ENCODE measurements at places on chromosomes 12 and 14.

DNA sequence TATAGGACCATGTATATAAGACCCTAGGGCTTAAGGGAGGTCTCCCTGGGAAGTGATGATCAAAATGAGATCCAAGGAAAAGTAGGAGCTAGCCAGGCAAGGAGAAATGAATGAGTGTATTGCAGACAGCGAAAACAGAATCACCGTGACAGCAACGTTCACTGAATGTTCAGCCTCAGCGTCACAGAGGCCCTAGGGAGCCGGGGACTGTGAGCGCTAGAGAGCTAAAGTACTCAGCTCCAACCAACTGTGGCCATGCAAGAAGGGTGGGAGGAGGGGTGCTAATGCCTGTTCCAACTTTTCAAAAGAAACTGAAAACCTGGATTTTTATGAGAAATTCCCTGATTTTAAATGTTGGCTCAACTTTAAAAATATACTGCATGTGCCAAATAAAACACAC is 105.5 kb upstream of the CCND2 start:
- DNase-seq = no peak

DNA sequence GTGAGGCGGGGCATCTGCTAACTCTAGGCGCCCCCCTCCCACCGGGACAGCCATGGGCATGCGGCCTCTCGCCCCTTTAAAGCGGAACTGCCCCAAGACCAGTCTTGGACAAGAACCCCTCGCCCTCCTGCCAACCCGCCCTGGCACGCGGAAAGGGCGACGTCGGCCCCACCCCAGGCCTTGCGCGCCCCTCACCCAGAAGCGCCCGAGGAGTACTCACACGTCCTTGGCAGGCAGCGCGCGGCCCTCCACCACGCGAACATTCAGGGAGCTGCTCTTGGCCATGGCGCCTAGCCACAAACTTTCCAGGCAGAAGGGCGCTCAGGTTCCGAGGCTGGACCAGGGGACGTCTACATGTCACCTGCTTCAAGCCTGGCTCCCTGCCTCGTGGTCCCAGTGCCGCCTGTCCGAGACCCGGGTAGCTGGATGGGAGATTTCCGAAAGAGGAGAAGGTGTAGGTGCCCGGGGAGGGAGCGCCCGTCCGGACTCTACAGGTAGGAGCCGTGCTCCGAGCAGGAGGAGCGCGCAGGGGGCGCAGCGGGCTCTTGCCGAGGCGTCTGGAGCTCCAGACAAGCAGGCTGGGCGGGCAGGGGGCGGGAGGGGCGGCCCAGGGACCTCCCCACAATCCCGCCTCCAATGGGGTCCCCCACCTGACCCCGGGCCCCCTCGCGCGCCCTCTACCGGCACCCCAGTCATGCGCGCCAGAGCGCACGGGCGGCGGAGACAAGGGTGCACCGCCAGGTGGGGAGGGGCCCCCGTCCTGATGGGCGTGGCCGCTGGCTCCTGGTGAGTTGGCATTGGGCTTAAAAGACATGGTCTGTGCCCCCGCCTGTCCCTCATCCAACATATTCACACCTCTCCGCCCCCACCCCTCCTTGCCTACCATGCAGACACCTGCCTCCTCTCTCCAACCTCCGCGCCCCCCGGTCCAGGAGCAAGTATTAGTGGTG is at the start of gene RASAL1:
Gene RASAL1, minus strand, starts transcription at position 584 of the 950 bp plus-strand sequence. Its CDS starts 299 bp downstream, at position 285.
- peak; percentile 87 for DNase-seq

- peak; percentile 44 for DNase-seq
Measured at GRCh38 chr12:11758510-11759493, 109.3 kb downstream of the ETV6 start.

- DNase-seq = peak; percentile 95
Measured at GRCh38 chr12:110966081-110966760, 45.8 kb upstream of the MYL2 start.

GRCh38 chr14:51095854-51096823 is 1.2 kb upstream of the TRIM9 start:
- peak; percentile 52 for DNase-seq

DNA sequence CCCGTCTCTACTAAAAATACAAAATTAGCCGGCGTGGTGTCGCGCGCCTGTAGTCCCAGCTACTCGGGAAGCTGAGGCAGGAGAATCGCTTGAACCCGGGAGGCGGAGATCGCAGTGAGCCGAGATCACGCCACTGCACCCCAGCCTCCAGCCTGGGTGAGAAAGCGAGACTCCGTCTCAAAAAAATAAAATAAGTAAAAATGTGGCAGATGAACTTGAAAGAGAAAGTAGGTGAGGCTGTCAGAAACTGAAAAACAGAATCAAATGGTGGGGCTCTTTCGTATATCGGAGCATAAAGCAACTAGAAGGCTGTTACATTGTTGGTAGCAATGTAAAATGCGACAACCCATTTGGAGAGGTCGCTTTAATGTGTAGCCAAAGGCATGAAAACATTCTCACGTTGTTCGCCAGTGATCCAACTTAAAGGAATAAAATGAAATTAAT is 767 bp upstream of the CCNT1 start:
- no peak for DNase-seq

GRCh38 chr12:93098077-93098476 is 169.0 kb upstream of the EEA1 start:
- DNase-seq = peak; percentile 67

DNA sequence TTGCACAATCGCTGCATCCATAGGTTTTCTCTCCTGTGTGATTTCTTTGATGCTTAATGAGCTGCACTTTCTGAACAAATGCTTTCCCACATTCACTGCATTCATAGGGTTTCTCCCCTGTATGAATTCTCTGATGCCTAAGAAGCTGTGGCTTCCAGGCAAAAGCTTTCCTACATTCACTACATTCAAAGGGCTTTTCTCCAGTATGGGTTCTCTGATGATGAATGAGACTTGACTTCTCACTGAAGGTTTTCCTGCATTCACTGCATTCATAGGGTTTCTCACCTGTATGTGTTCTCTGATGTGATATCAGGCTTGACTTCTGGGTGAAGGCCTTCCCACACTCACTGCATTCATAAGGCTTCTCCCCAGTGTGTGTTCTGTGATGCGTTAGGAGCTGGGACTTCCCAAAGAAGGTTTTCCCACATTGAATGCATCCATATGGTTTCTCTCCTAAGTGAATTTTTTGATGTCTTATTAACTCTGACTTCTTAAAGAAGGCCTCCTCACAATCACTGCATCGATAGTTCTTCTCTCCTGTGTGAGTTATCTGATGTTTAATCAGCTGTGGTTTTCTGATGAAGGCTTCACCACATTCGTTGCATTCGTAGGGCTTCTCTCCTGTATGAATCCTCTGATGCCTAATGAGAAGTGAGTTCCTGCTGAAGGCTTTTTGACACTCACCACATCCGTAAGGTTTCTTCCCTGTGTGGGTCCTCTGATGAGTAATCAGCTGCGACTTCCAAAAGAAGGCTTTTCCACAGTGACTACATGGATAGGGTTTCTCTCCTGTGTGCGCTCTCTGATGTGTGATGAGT is 30.3 kb downstream of the ZNF605 start:
- DNase-seq = no peak

DNA sequence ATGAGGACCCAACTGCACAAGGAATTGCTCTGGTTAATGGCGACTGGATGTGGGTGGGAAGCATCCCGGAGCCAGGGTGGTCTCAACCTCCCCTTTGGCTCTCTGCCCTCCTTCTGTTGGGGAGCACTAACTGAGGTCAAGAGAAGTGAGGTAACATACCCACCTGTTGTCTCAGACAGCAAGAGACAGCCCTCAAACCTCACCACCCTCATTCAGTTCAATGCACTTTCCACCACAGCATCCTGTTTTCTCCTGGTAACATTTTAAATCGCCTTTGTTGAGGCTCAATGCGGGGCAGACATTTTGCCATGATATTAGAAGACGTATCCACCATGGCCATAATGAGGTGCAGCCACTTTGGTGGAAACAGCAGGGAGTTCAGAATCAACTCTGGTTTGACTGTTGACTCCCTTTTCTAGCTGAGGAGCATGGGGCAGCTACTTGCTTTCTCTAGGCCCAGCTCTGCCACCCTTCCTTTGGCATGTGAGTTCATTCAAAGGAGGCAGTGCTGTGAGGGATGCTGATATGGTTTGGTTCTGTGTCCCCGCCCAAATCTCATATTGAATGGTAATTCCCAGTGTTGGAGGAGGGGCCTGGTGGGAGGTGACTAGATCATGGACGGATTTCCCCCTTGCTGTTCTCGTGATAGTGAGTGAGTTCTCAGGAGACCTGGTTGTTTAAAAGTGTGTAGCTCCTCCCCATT is 338.6 kb downstream of the PCNX1 start:
- DNase-seq = no peak

GRCh38 chr12:56103066-56103711 is 1.2 kb upstream of the PA2G4 start:
- DNase-seq = no peak

GRCh38 chr12:102163383-102163782 is 34.2 kb downstream of the PMCH start:
- DNase-seq = no peak

DNA sequence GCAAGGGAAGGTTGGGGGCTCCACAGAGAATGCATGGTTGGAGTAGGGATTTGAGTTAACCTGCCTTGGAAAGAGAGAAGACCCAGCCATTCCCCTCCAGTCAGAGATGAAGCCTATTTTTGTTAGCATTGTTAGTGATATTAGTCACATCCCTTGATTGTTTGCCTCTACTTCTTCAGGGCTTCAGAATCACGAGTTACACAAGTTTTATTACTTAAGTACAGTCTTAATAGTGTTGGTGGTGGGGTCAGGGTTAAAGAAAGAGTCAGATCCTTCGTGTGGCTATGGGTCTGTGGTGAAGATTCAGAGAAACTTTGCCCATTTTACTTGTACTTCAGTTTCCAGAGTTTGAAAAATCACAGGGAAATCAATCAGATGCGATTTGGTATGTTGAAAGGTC is 363.1 kb downstream of the LRIG3 start:
- no peak for DNase-seq

- no peak for DNase-seq
Measured at GRCh38 chr12:8658346-8658745, 4.3 kb downstream of the MFAP5 start.

GRCh38 chr14:96197969-96198368 is 6.7 kb upstream of the BDKRB2 start:
- no peak for DNase-seq

- DNase-seq = no peak
Measured at GRCh38 chr12:122480753-122481152, 20.0 kb downstream of the ZCCHC8 start.

DNA sequence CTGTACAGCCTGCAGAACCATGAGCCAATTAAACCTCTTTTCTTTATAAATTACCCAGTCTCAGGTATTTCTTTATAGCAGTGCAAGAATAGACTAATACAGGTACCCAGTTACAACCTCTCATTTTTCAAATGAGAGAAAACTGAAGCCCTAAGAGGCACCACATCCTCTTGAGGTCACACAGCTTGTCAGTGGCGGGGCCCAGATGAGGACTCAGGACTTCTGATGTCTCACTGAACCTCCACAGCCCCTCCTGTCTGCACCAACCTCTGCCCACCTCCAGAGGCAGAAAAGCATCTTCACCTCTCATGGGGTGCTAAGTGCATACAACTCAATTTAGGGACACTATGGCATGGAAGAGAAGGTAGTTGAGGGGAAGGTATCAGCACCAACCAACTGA is 120.7 kb downstream of the CRACR2A start:
- no peak for DNase-seq

- DNase-seq = no peak
Measured at GRCh38 chr12:47910486-47910885, 5.7 kb upstream of the VDR start.

DNA sequence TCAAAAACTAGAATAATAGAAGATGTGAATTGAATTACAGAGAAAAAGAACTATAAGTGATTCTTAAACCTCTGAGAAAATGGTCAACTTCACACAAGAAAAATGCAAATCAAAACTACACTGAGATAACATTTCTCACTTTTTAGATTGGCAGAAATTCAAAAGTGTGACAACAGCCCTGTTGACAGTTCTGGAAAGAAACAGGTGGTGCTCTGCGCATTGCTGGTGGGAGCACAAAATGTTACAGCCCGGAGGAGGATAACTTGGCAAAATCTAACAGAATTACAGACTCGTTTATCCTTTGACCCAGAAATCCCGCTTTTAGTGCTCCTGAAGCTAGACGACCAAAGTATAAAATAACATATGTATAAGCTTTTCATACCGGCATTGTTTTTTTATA is 222.5 kb upstream of the CNTN1 start:
- no peak for DNase-seq

DNA sequence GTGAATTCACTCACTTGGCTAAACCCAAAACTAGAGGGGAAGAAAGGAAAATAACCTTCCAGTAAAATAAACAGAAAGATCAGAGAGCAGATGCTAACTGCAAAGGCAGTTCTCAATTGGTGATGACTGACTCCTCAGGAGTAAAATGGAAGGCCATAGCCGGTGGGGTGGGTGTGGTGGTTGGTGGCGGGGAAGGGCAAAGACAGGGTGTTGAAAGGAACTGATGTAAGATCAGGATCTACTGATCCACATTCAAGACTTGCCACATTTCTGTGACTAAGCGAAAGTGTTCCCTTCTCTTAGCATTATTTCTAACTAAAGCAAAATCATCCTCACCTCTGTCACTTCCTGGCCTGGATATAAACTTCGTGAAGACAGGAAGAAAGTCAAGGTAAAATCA is 26.3 kb upstream of the TC2N start:
- DNase-seq = no peak

GRCh38 chr12:84607170-84607819 is 305.3 kb downstream of the SLC6A15 start:
- no peak for DNase-seq

GRCh38 chr12:116697305-116697704 is 40.6 kb downstream of the SPRING1 start:
- DNase-seq = peak; percentile 74

- DNase-seq = peak; percentile 46
Measured at GRCh38 chr14:23435543-23436326, at the start of gene MYH7. Gene MYH7 (minus strand): TSS chr14:23435660. CDS start chr14:23433732, 1,928 bp downstream.

- DNase-seq = no peak
Measured at GRCh38 chr14:75723716-75724115, 62.7 kb downstream of the TTLL5 start.

DNA sequence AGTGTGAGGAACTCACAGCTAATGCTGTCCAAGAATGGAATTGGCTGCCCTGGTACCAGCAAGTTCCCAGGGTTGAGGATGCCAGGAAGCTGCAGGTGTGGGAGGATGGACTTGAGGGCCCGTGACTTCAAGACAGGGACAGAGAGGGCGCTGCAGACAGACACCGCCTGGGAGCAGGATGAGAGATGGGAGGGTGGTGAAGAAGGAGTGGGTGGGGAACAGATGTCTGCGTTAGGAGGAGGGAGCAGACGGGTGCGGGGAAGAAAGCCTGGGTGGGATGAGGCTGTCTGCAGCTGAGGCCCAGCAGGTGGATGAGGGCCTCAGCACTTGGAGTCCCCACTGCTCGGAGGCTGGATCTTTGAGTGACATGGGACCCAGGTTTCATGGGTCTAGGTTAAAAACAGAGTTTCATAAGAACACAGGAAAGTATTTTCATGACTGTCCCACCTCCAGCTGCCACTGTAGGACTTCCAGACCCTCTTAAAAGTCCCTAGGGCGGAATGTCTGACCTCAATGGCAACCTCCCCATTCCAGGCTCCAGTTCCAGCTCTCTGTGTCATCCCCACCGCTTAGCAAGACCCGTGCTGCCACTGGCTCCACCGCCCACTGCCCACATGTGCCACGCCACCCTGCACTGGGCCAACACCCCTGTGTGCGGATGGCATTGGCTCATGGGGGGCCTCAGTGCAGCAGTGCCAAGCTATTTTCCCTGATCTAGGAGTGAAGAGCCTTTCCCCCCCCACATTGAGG is 70.3 kb upstream of the SCN8A start:
- peak; percentile 77 for DNase-seq

GRCh38 chr14:98961191-98961590 is 310.8 kb downstream of the BCL11B start:
- no peak for DNase-seq

- DNase-seq = no peak
Measured at GRCh38 chr14:91845652-91846051, 21.7 kb downstream of the TC2N start.

- DNase-seq = no peak
Measured at GRCh38 chr14:61343991-61344405, 22.6 kb downstream of the PRKCH start.
